Smooth muscle cell of the brain vasculature (primary cell): ENCODE measurements at places on chromosomes 12 and 14.

GRCh38 chr12:108021141-108021540, 107.9 kb upstream of the WSCD2 start:
- no peak for DNase-seq

DNA sequence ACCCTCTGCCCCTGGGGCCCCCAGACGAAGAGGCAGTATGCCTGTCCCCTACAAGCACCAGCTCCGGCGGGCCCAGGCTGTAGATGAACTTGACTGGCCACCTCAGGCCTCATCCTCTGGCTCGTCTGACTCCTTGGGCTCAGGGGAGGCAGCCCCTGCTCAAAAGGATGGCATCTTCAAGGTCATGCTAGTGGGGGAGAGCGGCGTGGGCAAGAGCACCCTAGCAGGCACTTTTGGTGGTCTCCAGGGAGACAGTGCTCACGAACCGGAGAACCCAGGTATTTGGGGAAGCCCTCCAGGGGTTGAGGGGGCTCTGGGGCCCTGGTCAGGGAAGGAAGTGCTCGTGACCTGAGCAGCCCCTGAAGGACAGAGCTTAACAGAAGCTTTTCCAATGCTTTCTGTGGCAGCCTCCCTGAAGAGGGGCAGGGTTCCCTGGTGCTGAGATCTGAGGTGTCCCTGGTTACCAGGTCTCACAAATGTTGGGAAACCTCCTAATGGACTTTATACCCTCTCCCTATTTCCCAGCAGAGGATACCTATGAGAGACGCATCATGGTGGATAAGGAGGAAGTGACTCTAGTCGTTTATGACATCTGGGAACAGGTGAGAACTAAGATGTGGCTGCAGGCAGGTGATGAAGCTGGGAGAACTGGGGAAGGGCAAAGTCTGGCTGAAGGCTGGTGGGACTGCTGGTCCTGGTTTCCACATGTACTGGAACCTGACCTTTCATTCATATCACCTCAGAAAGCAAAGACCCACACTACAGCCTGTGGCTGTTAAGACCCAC, 1.9 kb downstream of the REM2 start:
- no peak for DNase-seq

DNA sequence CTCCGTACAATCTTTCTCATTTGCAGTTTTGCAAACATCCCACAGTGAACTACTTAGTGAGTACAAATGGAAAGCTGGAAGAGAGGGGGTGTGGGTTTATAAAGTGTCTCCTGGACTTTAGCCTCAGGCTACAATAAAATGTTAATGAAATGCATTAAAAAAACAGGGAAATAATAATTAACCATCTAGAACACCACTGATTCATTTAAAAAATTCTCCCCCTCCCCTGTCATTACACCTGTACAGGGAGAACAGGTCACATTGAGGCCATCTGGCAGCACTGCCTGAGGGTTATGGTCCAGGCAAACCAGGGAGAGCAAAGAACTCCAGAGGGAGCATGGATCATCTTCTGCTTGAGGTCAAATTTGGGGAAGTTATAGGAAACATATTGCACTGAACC, 96.3 kb downstream of the TSPAN8 start:
- no peak for DNase-seq

DNA sequence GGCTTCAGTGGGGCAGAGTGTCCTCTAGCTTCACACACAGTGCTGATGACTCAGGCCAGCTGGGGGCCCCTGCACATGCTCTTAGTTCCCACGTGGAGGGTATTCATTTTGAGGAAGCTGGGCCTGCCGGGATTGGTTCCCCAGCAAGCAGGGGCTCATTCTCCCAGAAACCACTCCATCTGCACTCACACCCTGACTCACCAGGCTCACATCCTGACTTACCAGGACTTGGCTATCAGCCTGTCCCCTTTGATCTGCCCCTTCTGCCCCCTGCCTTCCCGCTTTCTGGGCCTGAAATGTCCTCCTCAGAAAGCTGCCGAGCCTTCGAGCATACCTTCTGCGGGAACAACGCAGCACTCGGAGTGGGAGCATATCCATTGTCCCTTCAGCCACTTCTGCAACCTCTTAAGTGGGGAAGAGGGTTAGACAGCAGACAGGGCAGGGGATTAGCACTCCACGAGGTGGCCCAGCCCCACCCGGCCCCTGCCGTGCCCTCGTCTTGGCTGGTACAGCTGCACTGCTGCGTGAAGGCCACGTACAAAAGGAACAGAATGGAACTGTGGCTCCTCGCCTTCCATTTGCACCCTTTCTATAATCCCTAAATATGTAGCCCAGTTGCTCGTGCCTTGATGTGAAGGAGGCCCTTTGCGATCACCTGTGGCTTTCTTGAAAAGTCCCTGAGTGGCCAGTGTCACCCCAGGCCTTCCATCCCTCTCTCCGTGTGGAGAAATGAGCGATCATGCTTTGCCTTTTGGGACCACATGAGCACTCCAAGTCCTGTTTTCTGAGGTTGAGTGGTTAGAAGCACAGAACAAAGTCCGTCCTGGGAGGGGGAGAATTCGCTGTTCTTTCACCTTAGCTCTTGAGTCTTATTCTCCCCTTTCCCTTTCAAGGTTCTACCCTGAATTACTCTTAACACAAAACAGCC, 26.1 kb downstream of the TPCN1 start:
- DNase-seq = no peak

DNA sequence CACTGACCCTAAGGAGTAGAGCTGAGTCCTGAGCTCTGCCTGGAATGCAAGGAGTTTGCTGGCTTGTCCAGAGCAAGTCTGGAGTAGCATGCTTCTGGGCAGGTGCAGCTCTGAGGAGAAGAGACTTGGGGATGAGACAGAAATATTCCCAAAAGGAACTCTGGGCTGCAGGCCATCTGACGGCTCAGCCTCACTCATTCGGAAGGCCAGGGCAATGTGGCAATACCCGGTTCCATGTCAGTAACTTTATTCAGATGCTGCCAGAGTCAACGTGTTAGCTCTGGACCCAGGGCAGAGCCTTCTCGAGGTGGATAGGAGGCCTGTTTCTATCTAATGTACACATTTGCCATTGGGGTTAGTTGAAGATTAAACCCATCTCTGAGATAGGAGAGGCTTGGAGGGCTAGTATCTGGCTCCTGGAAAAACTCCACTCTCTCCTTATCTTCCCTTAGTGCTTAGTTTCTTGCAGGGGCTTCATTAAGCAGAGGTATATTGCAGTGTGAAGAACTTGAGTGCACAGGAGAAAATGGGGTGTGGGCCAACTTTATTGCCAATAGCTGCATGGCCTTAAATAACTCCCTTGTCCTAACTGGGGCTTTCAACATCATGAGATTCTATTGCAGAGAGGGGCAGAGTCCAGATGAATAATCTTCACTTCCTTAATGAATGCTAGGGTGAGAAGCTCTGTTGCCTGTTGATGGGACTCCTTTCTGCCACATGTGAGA, 65.6 kb downstream of the NTF3 start:
- DNase-seq = no peak
